ENCODE measurements at places on chromosomes 7 and 10.

DNA sequence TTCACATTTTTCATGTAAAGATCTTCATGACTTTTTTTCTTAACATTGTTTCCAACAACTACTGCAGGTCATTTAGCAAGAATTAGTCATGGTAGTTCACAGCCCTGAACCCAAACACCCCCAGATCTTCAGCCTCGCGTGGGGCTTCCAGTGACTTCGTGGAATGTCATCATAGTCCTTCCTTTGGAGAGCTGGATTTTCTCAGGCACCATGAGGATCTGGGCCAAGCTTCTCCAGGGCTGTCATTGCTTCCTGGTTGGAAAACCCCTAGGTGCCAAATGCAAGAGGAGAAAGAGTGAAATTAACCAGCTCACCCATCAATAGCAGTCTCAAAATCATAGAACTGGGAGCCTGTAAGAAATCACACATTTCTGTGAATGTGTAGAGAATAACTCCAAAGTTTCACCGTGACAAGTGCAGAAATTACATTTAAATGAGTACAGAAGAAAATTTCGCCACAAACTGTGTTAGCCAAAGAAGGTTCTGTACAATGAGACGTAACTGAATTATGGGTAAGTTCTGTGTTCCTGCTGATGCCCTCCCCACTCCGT lies 175.4 kb downstream of the CELF2 start:
- H3K27ac ChIP-seq, result no peak overlapping the region
- no peak overlapping the region for H3K4me3 ChIP-seq
- no peaks in the 10 kb centered on the region for H3K36me3 ChIP-seq
- no peak for DNase-seq

GRCh38 chr7:151540146-151540545 lies 20.5 kb upstream of the RHEB start:
- no peaks in the 10 kb centered on the region for H3K4me1 ChIP-seq
- no peaks in the 10 kb centered on the region for H3K27me3 ChIP-seq
- no peak for DNase-seq

DNA sequence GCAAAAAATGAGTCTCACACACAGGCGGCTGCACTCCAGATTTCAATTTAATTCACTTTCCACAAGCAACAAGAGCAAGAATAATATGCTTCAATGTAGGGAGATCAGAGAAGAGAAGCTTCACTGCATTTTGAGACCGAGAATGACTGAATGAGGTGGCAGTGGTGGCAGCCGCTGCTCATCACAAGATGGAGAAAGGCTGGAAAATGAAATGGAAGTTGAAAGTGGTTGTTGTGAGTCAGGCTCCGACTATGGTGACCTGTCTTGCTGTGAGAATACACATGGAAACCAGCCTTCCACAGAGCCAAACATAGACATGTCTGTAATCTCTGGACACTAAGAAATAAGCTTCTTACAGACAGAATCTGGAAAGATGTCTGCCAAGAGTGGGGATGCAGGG lies 499.6 kb upstream of the LRRN3 start:
- no peaks in the 10 kb centered on the region for H3K36me3 ChIP-seq
- no peaks in the 10 kb centered on the region for H3K27me3 ChIP-seq
- H3K27ac ChIP-seq, result no peak overlapping the region
- peaks cover 3% of the 10 kb centered on the region for H3K4me1 ChIP-seq
- no peak overlapping the region for H3K4me3 ChIP-seq

- H3K27ac ChIP-seq, result no peak overlapping the region
- H3K27me3 ChIP-seq, result no peaks in the 10 kb centered on the region
- H3K4me1 ChIP-seq, result peaks cover 37% of the 10 kb centered on the region
- no peak for DNase-seq
- H3K4me3 ChIP-seq, result no peak overlapping the region
- no peaks in the 10 kb centered on the region for H3K36me3 ChIP-seq
Measured at GRCh38 chr7:46186131-46186530, 265.1 kb upstream of the IGFBP3 start.

GRCh38 chr10:18221123-18221522 lies 80.9 kb downstream of the CACNB2 start:
- no peak for DNase-seq
- no peaks in the 10 kb centered on the region for H3K27me3 ChIP-seq
- H3K4me1 ChIP-seq, result no peaks in the 10 kb centered on the region
- H3K36me3 ChIP-seq, result no peaks in the 10 kb centered on the region

DNA sequence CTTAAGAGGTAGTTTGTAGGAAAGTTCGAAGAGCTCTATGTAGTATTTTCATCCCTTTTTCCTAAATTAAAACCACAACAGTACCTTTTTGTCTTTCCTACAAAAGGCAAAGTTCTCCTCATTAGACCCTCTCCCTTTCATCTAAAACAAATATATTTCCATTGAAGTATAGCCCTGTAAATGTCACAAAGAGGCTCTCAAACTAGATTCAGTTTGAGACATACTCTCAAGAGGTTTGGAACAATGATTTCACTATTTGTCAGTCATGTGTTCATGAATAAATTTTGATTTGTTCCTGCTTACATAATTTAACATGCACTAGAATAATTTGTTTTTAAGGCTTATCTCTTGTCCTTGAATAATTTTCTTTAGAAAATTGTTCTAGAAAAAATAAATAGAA lies 12.2 kb downstream of the TAS2R16 start:
- no peak overlapping the region for H3K27ac ChIP-seq
- no peaks in the 10 kb centered on the region for H3K36me3 ChIP-seq
- H3K4me1 ChIP-seq, result no peaks in the 10 kb centered on the region
- no peaks in the 10 kb centered on the region for H3K27me3 ChIP-seq
- no peak overlapping the region for H3K4me3 ChIP-seq

DNA sequence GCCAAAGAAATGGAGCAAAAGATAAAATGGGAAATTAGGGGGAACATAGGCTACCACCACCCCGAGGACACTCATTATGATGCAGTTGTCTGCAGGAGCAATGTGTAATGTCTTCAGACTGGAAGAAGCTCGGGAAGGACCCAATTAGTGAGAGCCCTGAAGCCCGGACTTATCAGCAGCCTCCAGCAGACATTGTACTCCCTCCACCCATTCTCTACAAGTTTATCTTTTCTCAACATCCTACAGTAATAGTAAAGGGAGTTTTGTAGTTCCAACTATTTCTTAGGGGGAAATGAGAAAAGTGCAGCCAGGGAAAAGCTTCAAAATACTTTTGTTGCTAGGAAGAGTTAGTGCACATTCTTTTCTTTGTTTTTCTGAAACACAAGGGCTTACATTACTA lies 657.3 kb upstream of the COBL start:
- no peaks in the 10 kb centered on the region for H3K4me1 ChIP-seq
- H3K4me3 ChIP-seq, result no peak overlapping the region
- H3K27ac ChIP-seq, result no peak overlapping the region
- no peaks in the 10 kb centered on the region for H3K36me3 ChIP-seq
- DNase-seq, result no peak

DNA sequence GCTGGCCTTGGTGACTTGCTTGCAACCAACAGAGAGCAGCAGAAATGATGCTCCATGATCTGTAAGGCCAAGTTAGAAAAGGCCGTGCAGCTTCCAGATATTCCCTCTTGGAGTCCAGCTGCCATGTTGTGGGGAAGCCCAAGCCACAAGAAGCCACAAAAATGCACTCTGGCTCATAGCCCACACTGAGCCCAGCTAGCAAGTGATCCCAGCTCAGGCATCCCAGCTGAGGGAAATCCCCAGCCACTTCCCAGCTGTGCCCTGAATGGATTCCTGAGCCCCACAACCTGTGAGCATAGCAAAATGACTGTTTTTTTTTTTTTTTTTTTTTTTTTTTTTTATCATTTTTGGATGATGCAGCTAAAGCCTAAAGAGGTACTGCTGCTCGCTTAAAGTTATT lies 11.1 kb upstream of the SDK1 start:
- H3K36me3 ChIP-seq, result no peaks in the 10 kb centered on the region
- H3K27ac ChIP-seq, result no peak overlapping the region

- H3K36me3 ChIP-seq, result no peaks in the 10 kb centered on the region
- H3K27ac ChIP-seq, result no peak overlapping the region
- peaks cover 13% of the 10 kb centered on the region for H3K4me1 ChIP-seq
- no peak overlapping the region for H3K4me3 ChIP-seq
- H3K27me3 ChIP-seq, result no peaks in the 10 kb centered on the region
- DNase-seq, result no peak
Measured at GRCh38 chr7:74009719-74010118, 18.3 kb upstream of the ELN start.

DNA sequence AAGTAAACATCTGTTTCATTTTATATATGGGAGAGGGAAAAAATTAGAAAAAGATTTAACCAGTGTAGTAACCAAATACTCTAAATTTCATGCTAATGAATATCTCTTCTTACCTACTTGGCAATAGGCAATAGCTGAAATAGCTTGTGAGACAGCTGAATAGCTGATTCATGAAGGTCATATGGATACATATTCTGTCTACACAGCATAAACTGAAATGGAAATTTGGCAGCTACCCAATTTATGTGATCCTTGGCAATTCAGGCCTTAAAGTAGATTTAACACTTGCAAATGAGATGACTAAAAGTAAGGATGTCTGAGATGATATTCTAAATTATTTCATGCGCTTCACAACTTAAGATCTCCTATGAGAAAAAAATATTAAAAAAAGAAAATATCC lies 261.2 kb upstream of the SEMA3A start:
- H3K27me3 ChIP-seq, result 0 out of 2 replicates have a peak, but pooled peaks cover 3% of the 10 kb centered on the region
- H3K36me3 ChIP-seq, result no peaks in the 10 kb centered on the region

GRCh38 chr10:191703-192518 lies 56.7 kb downstream of the ZMYND11 start:
- H3K27ac ChIP-seq, result no peak overlapping the region
- DNase-seq, result no peak
- H3K36me3 ChIP-seq, result peaks cover 26% of the 10 kb centered on the region
- no peaks in the 10 kb centered on the region for H3K27me3 ChIP-seq
- no peak overlapping the region for H3K4me3 ChIP-seq

- no peak for DNase-seq
- H3K27me3 ChIP-seq, result no peaks in the 10 kb centered on the region
- no peaks in the 10 kb centered on the region for H3K4me1 ChIP-seq
- H3K27ac ChIP-seq, result no peak overlapping the region
- H3K36me3 ChIP-seq, result no peaks in the 10 kb centered on the region
- H3K4me3 ChIP-seq, result no peak overlapping the region
Measured at GRCh38 chr7:65325793-65326432, 47.7 kb upstream of the ZNF92 start.

GRCh38 chr10:3660753-3661152 lies 124.3 kb downstream of the KLF6 start:
- H3K36me3 ChIP-seq, result no peaks in the 10 kb centered on the region
- no peaks in the 10 kb centered on the region for H3K27me3 ChIP-seq
- no peak for DNase-seq
- H3K4me1 ChIP-seq, result no peaks in the 10 kb centered on the region

Measured in SJSA1 (cell line).